ENCODE measurements at places on chromosomes 6 and 20.
A peak's percentile ranks its signal among the peaks of the same experiment; 100 is the strongest.

DNA sequence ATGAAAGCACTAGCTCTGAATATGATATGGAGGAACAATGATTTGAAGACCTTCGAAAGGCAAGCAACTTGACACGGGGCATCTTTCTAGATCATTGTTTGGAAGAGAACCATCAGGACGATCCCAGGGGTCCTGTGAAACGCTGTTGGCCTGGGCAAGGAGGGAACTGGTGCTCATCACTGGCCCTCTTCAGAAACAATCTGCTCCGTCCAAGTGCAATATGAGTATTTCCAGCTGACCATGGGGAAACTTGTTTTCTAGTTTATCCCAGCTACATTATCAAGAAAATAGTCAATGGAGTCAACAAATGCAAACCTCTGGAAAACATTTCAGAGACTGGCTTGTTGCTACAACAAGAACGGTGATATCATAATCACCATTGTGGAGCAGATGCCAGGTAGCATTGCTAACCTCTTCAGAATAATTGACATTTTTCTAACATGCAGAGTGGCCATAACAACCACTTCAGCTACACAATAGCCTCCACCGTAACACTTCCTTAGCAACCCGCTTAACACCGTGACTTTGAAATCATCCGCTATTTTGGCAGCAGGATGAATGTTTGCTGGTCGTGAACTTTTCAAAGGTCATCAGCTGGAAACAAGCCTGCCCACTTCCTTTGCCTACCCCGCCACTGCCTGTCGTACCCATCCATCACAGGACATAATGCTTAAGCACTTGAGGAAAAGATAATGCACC lies 112.0 kb upstream of the PDE10A start:
- DNase-seq, result peak; percentile 3

- DNase-seq, result no peak
Measured at GRCh38 chr6:142242269-142242668, 59.5 kb upstream of the ADGRG6 start.

DNA sequence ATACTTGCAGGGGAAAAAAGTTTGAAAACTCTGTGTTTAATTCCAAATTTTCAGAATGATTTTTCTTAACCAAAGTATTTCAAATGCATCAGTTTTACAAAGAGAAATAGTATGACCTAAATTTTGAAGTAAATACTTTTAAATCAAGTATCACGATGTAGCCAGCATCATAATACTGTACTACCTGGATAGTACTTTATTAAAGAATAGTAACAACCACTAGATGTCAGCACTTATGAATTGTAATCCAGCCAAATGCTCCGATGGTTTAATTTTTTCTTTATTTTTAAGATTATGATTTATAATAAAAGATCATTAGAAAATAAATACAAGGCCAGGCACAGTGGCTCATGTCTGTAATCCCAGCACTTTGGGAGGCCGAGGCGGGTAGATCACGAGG lies 37.2 kb upstream of the HACE1 start:
- no peak for DNase-seq

- no peak for DNase-seq
Measured at GRCh38 chr6:154140743-154141142, 101.7 kb downstream of the OPRM1 start.

GRCh38 chr6:1091900-1092299 lies 220.0 kb upstream of the FOXQ1 start:
- no peak for DNase-seq

All from activated naive CD8-positive, alpha-beta T cell treated with anti-CD3 and anti-CD28 coated beads, Interleukin-2, amount 50 U/mL, for 24 hours (primary cell).